ENCODE measurements at places on chromosomes 6 and 20.

GRCh38 chr6:41487860-41488432 lies 58.2 kb upstream of the FOXP4 start:
- DNase-seq: no peak

DNA sequence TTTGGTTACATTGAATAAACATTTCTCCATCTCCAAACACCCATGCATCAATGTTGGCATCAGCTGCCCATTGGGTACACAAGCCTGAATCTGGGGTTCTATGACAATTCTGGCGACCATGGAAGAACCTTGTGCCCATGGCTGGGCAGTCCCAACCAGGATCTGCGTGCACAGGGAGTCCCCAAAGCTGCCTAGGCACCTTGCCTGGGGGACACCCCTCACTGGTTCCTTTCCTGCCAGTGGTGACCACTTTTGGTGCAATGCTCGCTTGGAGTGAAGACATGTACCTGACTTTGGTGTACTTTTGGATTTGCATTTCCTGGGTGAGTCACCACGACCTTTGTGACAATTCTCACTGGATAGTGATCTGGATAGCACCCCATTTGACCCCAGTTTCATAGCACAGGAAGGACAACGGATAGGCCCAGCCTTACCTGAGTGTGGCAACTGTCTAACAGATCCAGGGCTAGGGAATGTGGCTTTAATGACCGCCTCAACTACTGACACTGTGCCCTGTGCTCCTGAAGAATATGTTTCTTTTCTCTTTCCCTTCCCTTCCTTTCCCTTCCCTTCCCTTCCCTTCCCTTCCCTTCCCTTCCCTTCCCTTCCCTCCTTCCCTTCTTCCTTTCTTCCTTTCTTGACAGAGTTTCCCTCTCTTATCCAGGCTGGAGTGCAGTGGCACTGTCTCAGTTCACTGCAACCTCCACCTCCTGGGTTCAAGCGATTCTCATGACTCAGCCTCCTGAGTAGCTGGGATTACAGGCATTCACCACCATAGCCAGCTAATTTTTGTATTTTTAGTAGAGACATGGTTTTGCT lies 7.1 kb downstream of the SPINT3 start:
- no peak for DNase-seq

- no peak for DNase-seq
Measured at GRCh38 chr20:50252701-50253100, 62.1 kb downstream of the CEBPB start.

DNA sequence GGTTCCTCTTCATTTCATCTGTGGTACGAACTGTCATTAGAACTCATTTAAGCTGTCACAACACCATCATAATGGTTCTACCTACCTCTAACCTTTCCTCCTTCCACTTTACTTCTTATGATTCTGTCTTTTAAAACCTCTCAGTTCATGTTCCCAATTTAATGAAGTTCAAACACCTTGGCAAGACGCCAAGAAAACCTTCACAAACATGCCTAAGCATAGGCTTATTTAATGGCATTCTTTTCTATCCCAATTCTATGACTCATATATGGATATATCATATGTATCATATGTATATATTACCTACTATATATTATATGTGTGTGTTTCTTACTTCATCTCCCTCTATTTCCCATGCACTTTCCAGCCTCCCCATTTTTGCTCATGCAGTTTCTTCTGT lies 283.4 kb upstream of the TBX18 start:
- no peak for DNase-seq

- DNase-seq: no peak
Measured at GRCh38 chr6:130482645-130483390, 117.0 kb downstream of the TMEM200A start.

GRCh38 chr6:37981626-37982025 lies 162.1 kb downstream of the ZFAND3 start:
- DNase-seq: no peak

GRCh38 chr6:85493389-85493788 lies 43.5 kb downstream of the NT5E start:
- no peak for DNase-seq

GRCh38 chr6:151370509-151371078 lies 20.8 kb downstream of the ZBTB2 start:
- DNase-seq: no peak

DNA sequence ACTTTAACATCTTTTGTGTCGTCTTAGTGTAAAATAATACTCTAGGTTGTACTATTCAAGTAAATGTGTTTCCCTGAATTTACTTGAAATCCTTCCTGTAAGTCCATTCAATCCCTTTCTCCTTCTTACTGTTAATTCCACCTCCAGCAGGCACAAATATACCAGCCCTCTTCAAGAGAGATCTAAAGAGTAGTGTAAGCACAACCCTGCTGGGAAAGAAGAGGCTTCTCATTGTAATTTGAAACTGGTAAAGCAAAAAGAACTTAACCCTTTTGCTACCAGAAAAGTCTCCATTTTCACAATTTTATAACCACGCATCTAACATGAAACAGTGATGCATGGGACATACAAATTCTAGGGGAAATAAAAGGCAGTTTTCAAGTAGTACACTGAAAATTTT lies at the start of gene BMP5:
Gene BMP5, minus strand, starts transcription at position 191 of the 400 bp plus-strand sequence. CDS start 725 bp downstream, outside the sequence.
- no peak for DNase-seq

GRCh38 chr20:2693286-2694007 lies 867 bp downstream of the EBF4 start:
- DNase-seq: peak; percentile 82

- no peak for DNase-seq
Measured at GRCh38 chr6:123007885-123008284, 11.8 kb downstream of the CLVS2 start.

GRCh38 chr6:29502597-29502996 lies 14.8 kb upstream of the MAS1L start:
- no peak for DNase-seq

DNA sequence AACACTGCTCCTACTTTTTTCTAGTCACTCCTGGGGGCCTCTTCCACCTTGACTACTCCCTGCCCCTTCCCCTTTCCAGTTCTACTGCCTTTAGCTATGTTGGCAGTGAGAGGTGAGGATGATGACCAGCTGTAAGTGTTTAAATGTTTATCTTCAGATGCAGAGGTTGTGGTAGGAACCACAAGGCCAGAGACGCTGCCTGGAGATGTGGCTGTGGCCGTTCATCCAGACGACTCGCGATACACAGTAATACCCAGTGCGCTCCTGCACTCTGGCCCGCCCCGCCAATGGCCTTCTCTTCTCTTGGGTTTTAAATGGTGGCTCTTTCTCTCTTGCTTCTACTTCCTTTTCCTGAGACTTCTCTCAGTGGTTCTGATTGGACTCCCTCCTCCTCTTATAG lies 4.6 kb downstream of the VARS2 start:
- DNase-seq: no peak

DNA sequence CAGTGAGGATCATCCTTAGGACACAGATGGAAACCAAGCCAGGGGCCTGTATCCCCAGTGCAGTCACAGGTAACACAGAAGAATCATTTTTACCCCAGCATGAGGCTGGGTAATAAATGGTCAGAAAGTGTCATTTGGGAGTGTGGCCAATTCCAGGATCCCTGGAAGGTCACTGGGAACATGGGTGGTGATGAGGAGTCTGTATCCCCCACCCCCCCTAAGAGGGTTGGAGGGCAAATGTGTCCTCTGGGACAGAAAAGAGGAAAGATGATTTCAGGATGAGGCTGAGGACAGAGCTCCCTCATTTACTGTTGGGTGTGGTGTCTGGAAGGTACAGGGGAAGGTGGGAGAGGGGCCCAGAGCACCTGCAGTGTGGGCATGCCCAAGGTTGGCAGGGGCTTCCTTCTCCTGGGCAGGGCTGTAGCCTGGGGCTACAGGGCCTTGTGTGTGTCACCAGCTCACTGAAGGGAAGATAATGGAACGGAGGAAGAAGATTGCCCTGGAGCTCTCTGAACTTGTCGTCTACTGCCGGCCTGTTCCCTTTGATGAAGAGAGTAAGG lies 34.5 kb downstream of the PLCG1 start:
- no peak for DNase-seq

DNA sequence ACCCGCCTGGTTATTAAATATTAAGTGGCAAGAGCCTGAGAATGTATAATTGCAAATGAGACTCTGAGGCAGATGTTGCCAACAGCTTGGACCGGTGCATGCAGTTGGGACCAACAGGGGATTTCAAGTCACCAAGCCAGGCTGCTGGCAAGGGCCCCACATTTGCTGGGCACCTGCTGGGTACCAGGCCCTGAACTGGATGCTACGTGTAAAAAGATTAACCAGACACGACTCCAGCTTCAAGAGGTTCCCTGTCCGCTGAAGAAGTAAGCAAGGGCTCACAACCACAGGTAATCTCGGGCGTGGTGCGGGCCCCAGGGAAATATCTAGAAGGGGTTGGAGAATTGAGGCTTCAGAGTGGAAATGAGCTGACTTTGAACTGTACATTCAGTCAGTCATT lies 13.2 kb upstream of the SIRPA start:
- DNase-seq: no peak

DNA sequence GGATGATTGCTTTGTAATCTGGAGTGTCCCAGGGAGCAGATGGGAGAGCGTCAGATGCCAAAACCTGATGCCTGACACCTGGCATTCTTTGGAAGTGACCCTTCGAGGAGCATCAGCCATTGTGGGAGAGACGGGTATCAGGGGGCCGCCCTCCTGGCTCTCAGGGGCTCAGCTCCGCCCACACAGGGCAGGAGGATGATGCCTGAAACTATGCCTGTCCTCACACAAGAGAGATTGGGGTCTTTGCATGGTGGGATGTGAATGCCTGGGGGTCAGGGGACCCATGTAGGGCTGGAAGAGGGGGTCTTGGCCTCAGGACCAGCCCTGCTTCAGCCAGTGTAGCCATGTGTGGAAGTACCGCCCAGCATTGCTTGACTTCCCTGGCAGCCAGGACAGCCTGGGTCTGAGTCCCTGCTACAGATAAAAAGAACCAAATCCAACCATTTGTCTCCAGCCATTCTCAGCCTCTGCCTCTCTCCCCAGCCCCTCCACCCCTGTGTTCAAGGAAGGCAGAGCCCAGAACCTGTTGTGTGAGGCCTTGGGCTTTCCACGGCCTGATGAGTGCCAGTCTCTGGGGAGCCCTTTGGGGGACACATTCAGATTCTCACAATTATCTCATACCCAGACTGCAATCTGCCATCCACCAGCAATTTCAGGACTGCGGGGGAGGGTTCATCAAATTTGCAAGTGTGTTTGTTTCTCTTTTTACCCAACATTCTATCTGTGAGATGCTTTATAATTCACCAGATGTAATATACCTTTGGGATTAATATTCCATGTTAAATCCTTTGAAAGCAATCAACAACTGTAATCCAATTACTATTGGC lies 371.2 kb downstream of the PREX1 start:
- no peak for DNase-seq

DNA sequence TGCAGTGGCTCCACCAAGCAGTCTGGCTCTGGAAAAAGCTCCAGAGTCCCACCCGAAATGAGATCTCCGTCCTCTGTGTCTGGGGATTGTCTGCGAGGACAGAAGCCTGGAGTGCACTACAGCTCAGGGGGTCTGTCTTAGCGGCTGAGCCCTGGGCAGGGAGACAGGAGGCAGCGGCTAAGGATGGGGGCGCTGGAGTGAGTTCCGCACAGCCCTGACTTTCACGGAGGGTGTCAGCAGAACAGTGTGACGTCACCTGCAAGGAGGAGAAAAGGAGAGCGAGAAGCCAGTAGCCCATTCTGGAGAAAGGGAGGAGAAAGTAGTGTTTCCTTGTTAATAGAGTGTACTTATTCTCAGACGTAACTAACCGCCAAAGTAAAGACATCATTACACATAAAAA lies 97.6 kb downstream of the FAM50B start:
- DNase-seq: no peak

DNA sequence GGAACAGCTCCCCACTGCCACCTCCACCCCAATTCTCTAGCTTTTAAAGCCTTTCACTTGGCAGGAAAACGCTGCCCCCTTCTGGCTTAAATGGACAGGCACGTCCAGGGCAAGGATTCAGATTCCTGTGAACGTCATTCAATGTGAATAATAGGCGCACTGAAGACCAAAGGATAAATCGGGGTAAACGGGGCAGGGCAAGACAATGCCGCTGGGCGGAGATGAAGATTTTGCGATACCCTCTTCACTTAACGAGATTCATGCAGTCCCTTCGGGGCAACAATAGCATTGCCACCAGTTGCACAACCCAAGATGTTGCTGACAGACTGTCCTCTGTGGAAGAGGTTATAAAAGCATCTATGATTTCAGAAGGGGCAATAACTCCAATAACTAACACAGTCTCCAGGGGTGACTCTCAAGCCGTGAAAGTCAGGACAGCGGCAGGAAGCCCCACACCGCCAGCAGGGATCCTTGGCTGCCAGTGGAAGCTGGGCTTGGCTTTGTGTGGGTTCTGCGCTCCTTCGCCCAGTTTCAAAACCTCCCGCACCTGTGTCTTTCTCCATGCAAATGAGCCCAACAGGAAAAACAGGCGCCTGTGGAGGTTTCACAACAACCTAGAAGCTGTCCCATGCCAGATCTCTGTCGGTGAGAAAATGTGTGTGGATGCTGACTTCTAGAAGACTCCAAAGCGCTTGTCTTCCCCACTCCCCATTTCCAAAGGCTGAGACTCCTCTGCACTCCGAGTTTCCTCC lies 291.8 kb downstream of the BMP7 start:
- peak; percentile 70 for DNase-seq

DNA sequence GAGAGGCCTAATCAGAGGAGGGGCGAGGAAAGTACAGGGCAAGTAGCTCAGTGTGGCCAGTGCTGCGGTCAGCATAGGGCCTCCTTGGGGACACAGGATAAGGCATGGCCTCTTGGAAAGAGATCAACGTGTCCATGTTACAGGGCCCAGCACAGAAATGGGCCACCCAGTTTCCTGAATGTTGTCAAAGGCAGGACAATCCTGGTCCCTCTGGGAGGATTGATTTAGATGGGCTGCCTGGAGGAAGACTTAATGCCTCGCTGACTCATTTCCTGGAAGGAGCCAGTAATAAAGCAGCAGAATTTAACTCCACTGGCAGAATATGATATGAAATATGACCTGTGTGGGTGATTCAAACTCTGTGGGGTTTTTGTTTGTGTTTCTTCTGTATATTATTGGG lies 16.6 kb downstream of the DDO start:
- no peak for DNase-seq

DNA sequence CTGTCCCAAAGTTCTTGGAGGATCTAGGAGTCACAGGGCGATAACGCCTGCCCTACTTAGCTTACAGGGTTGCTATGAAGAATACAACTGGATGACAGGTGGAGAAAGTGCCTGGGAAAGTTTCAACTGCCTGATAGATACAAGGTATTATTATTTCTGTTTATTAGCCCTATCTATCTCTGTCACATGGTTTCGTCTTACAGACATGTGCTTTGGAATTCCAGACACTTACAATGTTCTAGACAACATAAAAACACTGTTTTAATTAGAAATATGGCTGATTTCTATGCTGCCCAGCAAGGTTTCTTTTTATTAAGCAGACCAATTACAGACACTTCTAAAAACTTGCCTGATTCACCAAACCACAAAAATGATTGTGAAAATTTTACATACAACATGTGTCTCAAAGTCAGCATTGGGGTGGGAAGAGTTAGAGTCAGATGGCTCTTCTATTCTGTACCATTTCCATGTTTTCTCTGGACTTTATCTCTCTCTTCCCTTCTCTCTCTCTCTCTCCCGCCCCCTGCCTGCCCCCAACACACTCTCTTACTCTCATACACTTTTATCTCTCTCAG lies 50.0 kb downstream of the GJA10 start:
- no peak for DNase-seq
